ENCODE measurements at places on chromosomes 5 and 9.

DNA sequence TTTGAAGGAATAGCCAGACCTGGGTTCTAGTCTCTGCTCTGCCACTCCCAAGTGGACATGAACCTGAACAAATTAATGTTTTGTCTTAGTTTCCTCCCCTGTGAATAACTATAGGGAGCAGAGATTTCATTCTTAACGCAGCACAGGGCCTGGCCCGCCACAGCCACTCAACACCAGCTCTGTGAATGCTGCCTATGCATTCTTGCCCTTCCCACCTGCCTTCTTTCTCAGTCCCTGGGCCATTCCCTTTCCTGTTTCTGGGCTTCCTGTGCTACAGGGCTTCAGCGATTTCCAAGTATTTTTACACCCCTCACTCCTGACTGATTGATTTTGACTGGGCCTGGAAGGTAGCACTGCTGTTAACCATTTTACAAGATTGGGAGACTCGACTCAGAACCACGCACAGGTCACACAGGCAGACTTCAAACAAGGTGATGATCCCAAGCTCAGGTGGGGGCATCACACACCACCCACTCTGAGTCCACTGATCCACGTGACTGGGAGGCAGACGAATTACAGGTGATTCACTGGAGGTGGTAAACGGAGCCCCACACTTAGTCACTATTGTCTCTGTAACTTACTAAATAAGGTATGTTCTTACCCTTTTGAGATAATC, 21.4 kb downstream of the PTPN3 start:
- DNase-seq = peak; percentile 54

GRCh38 chr9:100351508-100351907, 1.2 kb downstream of the TEX10 start:
- DNase-seq = no peak

DNA sequence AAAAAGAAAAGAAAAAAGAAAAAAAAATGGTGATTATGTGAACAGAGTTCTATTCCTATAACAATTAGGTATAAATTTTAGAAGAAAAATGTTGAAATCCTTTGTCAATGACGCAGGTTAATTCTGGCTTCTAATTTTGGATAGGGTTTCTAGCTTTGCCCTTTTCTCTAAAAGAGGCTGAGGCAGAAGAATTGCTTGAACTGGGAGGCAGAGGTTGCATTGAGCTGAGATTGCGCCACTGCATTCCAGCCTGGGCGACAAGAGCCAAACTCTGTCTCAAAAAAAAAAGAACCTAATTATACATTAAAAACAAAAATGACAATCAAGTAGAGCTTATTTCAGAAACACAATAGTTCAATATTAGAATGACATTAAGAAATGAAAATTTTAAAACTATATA, 2.9 kb downstream of the STXBP1 start:
- no peak for DNase-seq

- no peak for DNase-seq
Observed at GRCh38 chr5:140043508-140043872, 391 bp upstream of the NRG2 start.

GRCh38 chr5:149355688-149356087, 2.2 kb upstream of the PCYOX1L start:
- DNase-seq = no peak

DNA sequence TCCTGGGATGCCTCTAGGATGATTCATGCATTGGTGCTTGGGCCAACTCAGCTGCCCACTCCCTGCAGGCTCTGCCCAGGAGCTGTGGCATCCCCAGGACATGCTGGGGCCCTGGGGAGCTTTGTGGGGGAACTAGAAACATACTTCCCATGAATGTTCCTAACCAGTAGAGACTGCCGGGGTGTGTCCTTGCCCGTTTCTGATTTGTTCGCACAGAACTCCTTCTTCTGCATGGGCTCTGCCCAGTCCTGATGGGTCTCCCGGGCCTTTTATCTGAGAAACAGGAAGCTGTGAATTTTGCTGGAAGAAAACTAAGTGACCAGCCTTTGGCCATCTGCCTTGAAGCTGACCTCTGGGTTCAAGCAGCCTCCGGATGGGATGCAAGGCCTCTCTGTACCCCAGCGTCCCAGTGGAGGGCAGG, 71.6 kb upstream of the RNU6ATAC start:
- DNase-seq = no peak

GRCh38 chr5:960551-960950, 48.1 kb upstream of the NKD2 start:
- no peak for DNase-seq

GRCh38 chr9:14561929-14562405, 131.3 kb downstream of the ZDHHC21 start:
- DNase-seq = no peak

GRCh38 chr9:89444925-89445765, 52.8 kb downstream of the SEMA4D start:
- no peak for DNase-seq

GRCh38 chr9:97502222-97502983, 937 bp downstream of the TMOD1 start:
- DNase-seq = no peak

- no peak for DNase-seq
Observed at GRCh38 chr5:13278811-13279210, 665.7 kb downstream of the DNAH5 start.

- DNase-seq = no peak
Observed at GRCh38 chr5:59569158-59569557, 324.4 kb downstream of the PDE4D start.

GRCh38 chr5:178284093-178284675, 51.6 kb upstream of the PHYKPL start:
- no peak for DNase-seq
